ENCODE measurements at places on chromosomes 13 and 19.
A peak's percentile ranks its signal among the peaks of the same experiment; 100 is the strongest.

DNA sequence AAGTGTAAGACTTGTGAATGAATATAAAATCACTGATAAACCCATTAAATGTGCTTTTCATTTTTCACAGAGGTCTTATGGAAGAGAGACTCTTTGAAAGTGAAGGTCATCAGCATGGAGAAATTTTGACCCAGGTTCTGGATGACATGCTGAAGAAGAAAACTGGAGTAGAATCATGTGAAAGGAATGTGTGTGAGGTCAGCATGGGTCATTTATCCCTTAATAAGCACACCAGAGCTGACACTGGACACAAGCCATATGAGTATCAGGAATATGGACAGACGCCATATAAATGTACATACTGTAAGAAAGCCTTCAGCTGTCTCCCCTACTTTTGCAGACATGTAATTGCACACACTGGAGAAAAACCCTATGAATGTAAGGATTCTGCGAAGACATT lies 29.0 kb downstream of the ZNF20 start:
- DNase-seq = no peak

DNA sequence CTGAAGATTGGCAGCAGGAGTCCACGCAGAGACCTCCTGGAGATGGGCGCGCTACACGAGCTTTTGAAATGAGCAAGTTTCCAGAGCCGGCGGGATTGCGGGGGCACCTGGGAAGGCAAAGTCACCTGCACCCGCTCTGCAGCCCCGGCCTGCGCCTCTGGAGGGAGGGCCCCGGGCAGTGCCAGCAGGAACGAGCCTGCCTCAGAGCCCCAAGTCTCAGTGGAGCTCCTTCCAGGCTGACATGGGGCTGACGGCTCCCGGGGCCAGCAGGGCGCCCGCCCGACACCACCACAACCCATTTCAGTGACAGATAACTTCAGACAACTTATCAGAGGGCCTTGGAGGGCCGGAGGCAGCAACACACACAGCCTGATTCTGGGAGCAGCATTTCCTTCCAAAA lies 45.0 kb downstream of the RASA3 start:
- no peak for DNase-seq

- no peak for DNase-seq
These were observed 468.9 kb upstream of the TSHZ3 start for GRCh38 chr19:31817971-31818797.

- DNase-seq = no peak
These were observed 61.6 kb downstream of the CEBPG start for GRCh38 chr19:33434886-33435705.

DNA sequence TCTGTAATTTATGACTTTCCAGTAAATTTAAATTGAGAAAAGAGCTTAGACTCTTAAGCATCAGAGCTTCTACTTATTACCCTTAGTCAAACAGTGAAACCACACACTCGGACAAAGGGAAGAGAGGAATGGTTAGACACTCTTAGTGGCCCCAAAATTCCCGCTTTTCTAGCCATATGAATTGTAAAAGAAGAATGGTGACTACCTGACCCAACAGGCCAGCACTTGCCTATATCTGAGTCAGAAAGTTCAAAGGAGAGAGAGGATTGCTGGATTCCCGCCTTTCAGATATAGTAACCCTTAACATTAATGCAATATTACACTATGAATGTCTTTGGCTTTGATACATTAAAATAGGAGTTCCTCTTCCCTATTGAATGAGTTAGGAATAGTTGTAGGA lies 317.3 kb downstream of the PCDH17 start:
- DNase-seq = no peak

DNA sequence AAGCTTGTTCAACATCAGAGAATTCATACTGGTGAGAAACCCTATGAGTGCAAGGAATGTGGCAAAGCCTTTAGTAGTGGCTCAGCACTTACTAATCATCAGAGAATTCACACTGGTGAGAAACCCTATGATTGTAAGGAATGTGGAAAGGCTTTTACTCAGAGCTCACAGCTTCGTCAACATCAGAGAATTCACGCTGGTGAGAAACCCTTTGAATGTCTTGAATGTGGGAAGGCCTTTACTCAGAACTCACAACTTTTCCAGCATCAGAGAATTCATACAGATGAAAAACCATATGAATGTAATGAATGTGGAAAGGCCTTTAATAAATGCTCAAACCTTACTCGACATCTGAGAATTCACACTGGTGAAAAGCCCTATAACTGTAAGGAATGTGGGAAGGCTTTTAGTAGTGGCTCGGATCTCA lies 25.2 kb downstream of the ZNF383 start:
- no peak for DNase-seq

GRCh38 chr19:19661675-19662251 lies 1.7 kb downstream of the ATP13A1 start:
- peak; percentile 37 for DNase-seq

- no peak for DNase-seq
These were observed 813.2 kb upstream of the GPC6 start for GRCh38 chr13:92413452-92413851.

DNA sequence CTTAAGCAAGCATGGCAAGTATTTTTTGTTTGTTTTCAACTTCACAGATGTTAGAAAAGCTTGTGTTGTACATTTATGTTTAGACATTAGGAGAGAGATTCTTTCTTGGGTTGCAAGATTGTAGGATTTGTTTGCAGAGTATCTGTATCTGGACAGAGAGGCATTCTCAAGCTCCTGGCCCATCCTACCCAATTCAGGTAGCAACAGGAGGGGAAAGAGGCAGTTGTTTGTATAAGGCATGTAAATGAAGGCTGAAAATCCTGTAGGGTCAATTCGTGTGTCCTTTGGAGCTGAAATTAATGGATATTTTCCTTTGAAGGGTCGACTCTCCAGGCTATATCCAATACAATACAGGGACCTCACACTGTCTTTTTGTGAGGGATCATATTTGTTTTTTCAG lies 147.3 kb downstream of the KCNRG start:
- no peak for DNase-seq

DNA sequence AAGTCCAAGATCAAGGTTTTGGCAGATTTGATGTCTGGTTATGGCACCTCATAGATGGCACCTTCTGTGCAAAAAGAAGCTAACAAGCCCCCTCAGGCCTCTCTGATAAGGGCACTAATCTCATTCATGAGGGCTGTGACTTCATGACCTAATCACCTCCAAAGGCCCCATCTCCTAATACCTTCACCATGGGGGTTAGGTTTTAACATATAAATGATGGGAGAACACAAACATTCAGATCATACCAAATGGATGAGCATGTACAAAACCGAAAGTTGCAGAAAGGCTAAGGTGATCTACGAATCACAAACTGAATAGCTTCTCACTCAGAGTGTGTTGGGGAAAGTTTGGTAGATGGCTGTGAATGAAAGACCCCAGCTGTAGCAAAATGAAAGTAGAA lies 217.4 kb downstream of the TBC1D4 start:
- DNase-seq = no peak
